Fibroblast of villous mesenchyme (primary cell): ENCODE measurements at places on chromosomes 2 and 18.

GRCh38 chr2:1818404-1818803 lies 74.1 kb upstream of the PXDN start:
- peak; percentile 20 for DNase-seq

- DNase-seq = no peak
Observed at GRCh38 chr18:23943104-23943503, 71.5 kb upstream of the TTC39C start.

- DNase-seq = peak; percentile 53
Observed at GRCh38 chr2:216023055-216023648, 9.8 kb upstream of the MREG start.

- no peak for DNase-seq
Observed at GRCh38 chr2:79982445-79982844, 322.1 kb downstream of the LRRTM1 start.

DNA sequence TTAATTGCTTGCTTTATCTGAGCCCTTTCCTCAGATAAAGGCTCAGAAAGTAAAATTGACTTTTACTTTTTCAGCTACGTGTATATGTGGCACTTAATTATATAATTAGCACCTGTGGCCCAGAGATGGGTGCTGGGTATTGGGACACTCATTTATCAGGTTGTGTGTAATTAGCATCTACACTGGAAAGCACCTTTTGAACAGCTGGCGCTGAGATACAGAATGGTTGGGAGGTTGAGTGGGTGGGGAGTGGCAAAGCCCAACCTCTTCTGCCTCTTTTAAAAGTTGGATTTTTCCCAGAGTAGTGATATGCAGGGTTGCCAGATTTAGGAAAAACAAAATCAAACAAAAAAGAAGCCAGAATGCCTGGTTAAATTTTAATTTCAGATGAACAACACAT lies 23.9 kb downstream of the SPTBN1 start:
- no peak for DNase-seq

DNA sequence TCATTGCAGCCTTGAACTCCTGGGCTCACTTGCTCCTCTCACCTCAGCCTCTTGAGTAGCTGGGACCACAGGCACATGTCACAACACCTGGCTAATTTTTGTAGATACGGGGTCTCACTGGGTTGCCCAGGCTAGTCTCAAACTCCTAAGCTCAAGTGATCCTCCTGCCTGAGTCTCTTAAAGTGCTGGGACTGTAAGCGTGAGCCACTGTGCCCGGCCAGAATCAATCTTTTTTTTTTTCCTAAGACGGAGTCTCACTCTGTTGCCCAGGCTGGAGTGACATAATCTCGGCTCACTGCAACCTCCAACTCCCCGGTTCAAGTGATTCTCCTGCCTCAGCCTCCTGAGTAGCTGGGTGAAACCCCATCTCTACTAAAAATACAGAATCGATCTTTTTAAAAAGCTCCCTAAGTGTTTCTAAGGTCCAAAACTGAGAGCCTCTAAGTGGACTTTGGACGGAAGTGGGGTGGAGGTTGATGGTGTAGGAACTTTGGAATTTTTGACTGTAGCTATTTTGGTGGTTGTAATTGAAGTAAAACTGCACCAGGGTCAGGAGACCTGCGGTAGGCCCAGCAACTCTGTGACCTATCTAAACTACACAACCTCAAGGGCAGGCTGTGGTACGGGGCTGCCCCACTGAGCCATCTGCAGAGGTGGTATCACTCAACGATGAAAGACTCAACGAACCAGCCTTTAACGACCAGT lies 82.9 kb downstream of the POLR1A start:
- no peak for DNase-seq

- DNase-seq = no peak
Observed at GRCh38 chr2:206700156-206700555, 18.0 kb downstream of the DYTN start.

DNA sequence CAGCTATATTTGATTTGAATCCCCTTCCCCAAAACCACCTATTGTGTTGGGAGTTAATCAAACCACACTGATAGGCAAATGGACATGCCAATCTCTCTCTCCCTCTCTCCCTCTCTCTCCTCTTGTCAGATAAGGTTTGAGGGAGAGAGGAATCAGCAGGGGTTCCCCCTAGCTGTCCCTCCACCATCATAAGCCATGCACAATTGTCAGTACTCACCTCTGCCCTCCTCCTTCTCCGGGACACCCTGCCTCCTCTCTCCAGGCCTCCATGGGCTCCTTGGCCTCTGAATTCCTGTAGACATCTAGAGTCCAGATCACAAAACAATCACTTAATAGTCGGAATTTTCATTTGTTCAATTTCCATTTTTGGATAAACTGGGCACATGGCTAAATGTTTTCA lies 243.7 kb upstream of the RAB12 start:
- no peak for DNase-seq

- DNase-seq = no peak
Observed at GRCh38 chr2:46347648-46348280, 50.6 kb downstream of the EPAS1 start.

GRCh38 chr18:10748641-10749040 lies 222.8 kb downstream of the NAPG start:
- DNase-seq = no peak

DNA sequence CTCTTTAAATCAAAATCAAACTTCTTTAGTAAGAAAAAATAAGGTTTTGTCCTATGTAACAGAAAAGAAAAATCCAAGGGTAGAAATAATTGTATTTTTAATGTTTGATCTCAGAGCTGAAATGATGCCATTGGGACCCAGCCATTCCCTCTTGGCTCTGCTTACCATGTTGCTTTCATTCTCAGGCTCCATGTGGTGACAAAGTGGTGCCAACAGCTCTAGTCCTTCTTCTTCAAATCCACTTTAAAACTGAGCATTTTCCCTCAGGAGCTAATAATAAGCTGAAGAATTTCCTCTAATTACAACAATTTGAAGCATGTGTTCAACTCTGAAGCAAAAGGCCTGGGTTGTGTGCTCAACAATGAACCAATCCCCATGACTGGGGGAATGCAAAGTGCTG lies 327.9 kb downstream of the EN1 start:
- no peak for DNase-seq

DNA sequence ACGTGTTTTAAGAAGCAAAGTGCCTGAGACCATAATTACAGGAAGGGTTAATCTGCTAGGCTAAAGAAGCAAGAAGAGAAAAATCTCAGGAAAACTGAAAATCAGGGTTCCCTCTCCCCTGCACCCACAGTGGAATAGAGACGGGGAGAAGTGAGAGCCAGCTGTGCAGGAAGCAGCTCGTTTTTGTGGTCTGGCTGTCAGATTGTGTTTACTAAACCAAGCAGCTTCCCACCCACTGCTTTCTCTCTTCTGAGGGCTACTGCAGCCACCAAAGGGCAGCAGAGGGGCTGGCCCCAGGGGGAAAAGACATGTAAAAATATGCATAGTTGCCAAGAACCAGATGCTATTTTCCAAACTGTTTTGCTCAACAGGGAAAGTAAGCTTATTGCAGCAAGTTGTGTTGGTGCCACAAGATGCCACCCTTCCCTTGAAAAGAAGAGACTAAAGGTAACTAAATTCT lies 72.6 kb upstream of the THUMPD2 start:
- peak; percentile 85 for DNase-seq

GRCh38 chr2:43082903-43083677 lies 143.3 kb downstream of the ZFP36L2 start:
- peak; percentile 83 for DNase-seq

DNA sequence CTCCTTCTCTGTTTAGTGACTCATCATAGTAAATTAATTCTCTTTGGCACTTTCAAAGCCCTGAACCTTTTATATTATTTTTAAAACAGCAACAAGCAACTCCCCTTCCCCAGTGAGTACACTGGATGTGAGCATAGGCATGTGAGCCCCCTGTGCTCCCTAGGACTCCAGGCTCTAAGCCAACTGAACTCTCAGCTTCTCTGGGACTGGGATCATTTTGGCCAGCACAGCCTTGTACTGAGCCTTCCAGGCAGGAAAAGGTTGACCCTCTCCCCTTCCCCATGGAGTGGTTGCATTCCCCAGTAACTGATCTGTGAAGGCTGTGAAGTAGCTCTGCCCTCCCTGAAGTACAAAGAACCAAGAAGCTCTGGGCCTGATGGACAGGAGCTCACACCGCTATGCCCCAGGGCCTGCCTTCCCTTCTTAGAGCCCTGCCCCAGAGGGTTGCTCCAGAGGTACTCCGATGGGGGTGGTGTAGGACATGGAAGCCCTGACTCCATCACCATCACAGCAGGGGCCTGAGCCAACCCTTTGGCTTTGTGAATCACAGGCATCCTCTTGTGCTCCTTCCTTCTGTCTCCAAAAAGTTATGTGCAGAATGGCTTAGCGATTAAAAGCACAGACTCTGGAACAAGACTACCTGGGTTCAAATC lies 57.8 kb downstream of the ADD2 start:
- DNase-seq = no peak

DNA sequence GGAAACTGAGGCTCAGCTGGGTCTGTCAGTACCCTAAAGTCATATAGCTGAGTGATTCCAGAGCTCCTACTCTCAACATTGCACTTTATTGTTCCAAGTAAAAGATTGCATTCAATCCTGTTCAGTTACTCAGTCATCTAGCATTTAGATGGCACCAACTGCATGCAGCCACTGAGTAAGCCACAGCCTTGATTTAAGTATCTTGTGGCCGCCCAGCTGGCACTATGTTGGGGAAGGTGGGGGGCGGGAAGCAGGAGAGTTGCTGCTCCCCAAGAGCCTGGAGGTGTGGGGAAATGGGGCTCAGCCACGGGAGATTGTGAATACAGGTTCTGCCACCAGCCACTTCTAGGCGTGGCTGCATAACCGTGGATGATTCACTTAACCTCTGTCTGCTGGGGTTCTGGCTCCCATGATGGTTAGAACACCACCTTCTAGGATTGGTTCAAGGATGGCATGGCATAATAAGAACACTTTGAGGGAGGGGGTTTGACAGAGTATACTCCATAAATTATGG lies 17.1 kb downstream of the ZFP36L2 start:
- DNase-seq = no peak
